Hair follicular keratinocyte (primary cell): ENCODE measurements at places on chromosomes 6 and 20. TPM values are rescaled to one million over a fixed set of nuclear protein-coding genes. Genes with fewer than 3 reads are reported as not detected.

The IL17A gene
- not detected in 2 replicates for total RNA-seq

The SLC12A5 gene
- total RNA-seq, result 0.23 and 0.76 TPM in 2 replicates

The SLC2A4RG gene
- 116 and 119 TPM in 2 replicates for total RNA-seq

The STMND1 gene
- total RNA-seq, result not detected in 2 replicates

The RAET1L gene
- total RNA-seq, result 0.78 and 1.1 TPM in 2 replicates

The TMEM181 gene
- total RNA-seq, result 18.8 and 24.3 TPM in 2 replicates

The TAP2 gene
- total RNA-seq, result 14.2 and 14.6 TPM in 2 replicates

The PPIL4 gene
- total RNA-seq, result 14.1 and 15.7 TPM in 2 replicates

The PPDPF gene
- 156 and 298 TPM in 2 replicates for total RNA-seq

The FAM184A gene
- 0.53 TPM in 1 of 2 replicates, not detected in the other for total RNA-seq

The BTBD3 gene
- total RNA-seq, result 11.5 and 13.4 TPM in 2 replicates

The CD93 gene
- total RNA-seq, result under 0.01 TPM in 2 replicates

The IPCEF1 gene
- 0.04 and 0.94 TPM in 2 replicates for total RNA-seq

The FOXF2 gene
- 0.49 TPM in 1 of 2 replicates, not detected in the other for total RNA-seq

The DUSP15 gene
- total RNA-seq, result 0.23 TPM in 1 of 2 replicates, not detected in the other

The GLP1R gene
- not detected in 2 replicates for total RNA-seq

The TP53INP2 gene
- 0.80 and 1.6 TPM in 2 replicates for total RNA-seq

The LY6G6D gene
- not detected in 2 replicates for total RNA-seq

The ACTL10 gene
- 2.5 and 3.4 TPM in 2 replicates for total RNA-seq

The TMEM244 gene
- not detected in 2 replicates for total RNA-seq

The RUNX2 gene
- 1.7 and 2.1 TPM in 2 replicates for total RNA-seq

The ENPP3 gene
- not detected in 2 replicates for total RNA-seq

The DEFB132 gene
- total RNA-seq, result not detected in 2 replicates

The ADGRF1 gene
- 11.7 and 12.9 TPM in 2 replicates for total RNA-seq

The BPIFB1 gene
- not detected in 2 replicates for total RNA-seq

The CAPN11 gene
- total RNA-seq, result not detected in 2 replicates

The SIRPB1 gene
- total RNA-seq, result 1.1 and 2.2 TPM in 2 replicates

The PDE10A gene
- not detected in 2 replicates for total RNA-seq

The RSPH4A gene
- total RNA-seq, result 0.16 TPM in 1 of 2 replicates, not detected in the other

The NR2E1 gene
- total RNA-seq, result not detected in 2 replicates

The MAN1A1 gene
- 13.9 and 16.4 TPM in 2 replicates for total RNA-seq

The B3GAT2 gene
- total RNA-seq, result not detected in 2 replicates

The NRSN1 gene
- total RNA-seq, result not detected in 2 replicates

The SUMO4 gene
- total RNA-seq, result 0.15 and 0.16 TPM in 2 replicates

The TRIM40 gene
- total RNA-seq, result not detected in 2 replicates

The TUBB gene
- total RNA-seq, result 521 and 1,018 TPM in 2 replicates

The SEMG1 gene
- total RNA-seq, result not detected in 2 replicates

The ZNF318 gene
- 7.3 and 7.7 TPM in 2 replicates for total RNA-seq

The TBC1D22B gene
- total RNA-seq, result 7.4 and 8.6 TPM in 2 replicates

The SLC22A2 gene
- not detected in 2 replicates for total RNA-seq

The CRISP3 gene
- not detected in 2 replicates for total RNA-seq

The OR2B6 gene
- total RNA-seq, result not detected in 2 replicates

The POPDC3 gene
- total RNA-seq, result 13.8 and 20.1 TPM in 2 replicates

The OTOR gene
- total RNA-seq, result not detected in 2 replicates

The COL10A1 gene
- 0.08 and 48.8 TPM in 2 replicates for total RNA-seq

The GRM1 gene
- total RNA-seq, result not detected in 2 replicates

The RPP21 gene
- 66.9 and 75.0 TPM in 2 replicates for total RNA-seq

The CITED2 gene
- 16.7 and 22.8 TPM in 2 replicates for total RNA-seq

The DNMT3B gene
- total RNA-seq, result 4.7 and 5.0 TPM in 2 replicates

The BFSP1 gene
- total RNA-seq, result 2.2 and 4.3 TPM in 2 replicates

The PHACTR3 gene
- 0.38 and 0.70 TPM in 2 replicates for total RNA-seq

The PTCRA gene
- total RNA-seq, result not detected in 2 replicates

The METTL24 gene
- total RNA-seq, result not detected in 2 replicates

The NKX2-2 gene
- total RNA-seq, result not detected in 2 replicates

The ADGB gene
- not detected in 2 replicates for total RNA-seq

The LPA gene
- not detected in 2 replicates for total RNA-seq

The CALHM4 gene
- total RNA-seq, result not detected in 2 replicates
